ENCODE measurements at places on chromosomes 7 and 10. TPM values are rescaled to one million over a fixed set of nuclear protein-coding genes. Genes with fewer than 3 reads are reported as not detected.

ACTR3C gene
- 6.1 TPM for total RNA-seq

GRCh38 chr10:62043421-62044021, 142.0 kb downstream of the ARID5B start:
- no peak overlapping the region for H3K4me3 ChIP-seq
- no peaks in the 10 kb centered on the region for H3K36me3 ChIP-seq
- H3K27me3 ChIP-seq = no peaks in the 10 kb centered on the region
- no peak overlapping the region for H3K27ac ChIP-seq

GRCh38 chr7:78169992-78170391, 371.4 kb downstream of the PHTF2 start:
- DNase-seq = no peak
- no peaks in the 10 kb centered on the region for H3K27me3 ChIP-seq

FGFR2 gene
- total RNA-seq = 23.4 TPM

GRCh38 chr10:119404719-119405519, 137.6 kb downstream of the RGS10 start:
- H3K36me3 ChIP-seq = no peaks in the 10 kb centered on the region
- no peak overlapping the region for H3K4me3 ChIP-seq
- DNase-seq = no peak
- no peaks in the 10 kb centered on the region for H3K4me1 ChIP-seq

DNA sequence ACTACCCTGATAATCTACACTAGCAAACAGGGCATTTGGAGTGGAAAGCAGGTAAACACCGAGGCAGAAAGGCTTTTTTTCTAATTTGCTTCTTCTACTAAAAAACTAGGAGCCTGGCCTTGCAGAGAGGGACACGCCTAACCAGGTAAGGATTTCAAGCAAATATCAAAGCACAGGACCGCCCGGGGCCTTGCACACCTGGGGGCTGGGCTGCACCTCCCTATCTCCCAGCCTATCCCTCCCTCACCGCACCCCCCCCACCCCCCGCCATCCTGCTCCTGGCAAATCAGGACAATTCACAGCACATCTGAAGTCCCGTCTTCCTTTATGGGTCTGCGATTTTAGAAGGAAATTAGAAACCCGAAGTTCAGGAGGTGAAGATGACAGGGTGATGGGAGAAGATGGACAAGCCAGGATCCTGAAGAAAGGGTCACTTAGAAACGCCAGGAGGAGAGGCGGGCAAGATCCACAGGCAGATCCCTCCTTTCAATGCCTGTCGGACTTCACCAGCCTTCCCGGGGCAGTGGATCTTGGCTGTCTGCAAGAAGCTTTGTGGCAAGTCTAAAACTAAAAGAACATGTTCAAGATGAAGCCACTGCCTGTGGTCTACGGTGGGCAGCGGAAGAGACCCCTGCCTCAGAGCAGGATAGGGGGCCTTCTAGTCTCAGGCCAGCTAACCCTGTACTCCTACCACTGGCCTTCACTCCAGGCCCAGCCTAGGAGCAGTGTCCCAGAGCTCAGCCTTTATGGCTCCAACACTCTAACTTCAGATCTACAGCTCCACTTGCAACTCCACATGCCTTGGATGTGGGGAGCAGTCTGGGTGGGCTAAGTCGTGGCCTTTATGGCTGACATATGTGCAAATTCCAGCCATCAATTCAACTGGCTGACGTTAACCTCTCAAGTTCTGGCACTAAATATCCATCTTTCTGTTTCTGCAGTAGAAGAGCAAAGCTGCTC, 43.9 kb downstream of the TNS3 start:
- H3K36me3 ChIP-seq = no peaks in the 10 kb centered on the region
- no peaks in the 10 kb centered on the region for H3K27me3 ChIP-seq
- no peak for DNase-seq

DNA sequence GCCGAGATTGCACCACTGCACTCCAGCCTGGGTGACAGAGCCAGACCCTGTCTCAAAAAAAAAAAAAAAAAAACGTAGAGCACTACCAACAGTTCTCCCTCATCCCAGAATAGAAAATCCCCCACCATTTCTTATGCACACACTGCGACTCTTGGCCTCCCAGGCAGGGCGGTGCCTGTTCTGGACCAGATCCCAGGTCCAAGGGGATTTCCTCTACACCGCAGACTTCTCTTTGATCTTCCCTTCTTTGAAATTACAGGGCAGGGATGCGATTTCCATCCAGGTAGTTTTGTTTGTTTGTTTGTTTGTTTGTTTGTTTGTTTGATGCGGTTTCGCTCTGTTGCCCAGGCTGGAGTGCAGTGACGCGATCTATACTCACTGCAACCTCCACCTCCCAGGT, 91.8 kb downstream of the SEPTIN14 start:
- H3K27me3 ChIP-seq = no peaks in the 10 kb centered on the region
- H3K4me1 ChIP-seq = peaks cover 4% of the 10 kb centered on the region
- no peak for DNase-seq
- H3K36me3 ChIP-seq = no peaks in the 10 kb centered on the region

GRCh38 chr7:121139427-121139826, 150.9 kb downstream of the CPED1 start:
- no peaks in the 10 kb centered on the region for H3K36me3 ChIP-seq
- no peak overlapping the region for H3K27ac ChIP-seq
- DNase-seq = no peak
- H3K4me3 ChIP-seq = no peak overlapping the region
- no peaks in the 10 kb centered on the region for H3K4me1 ChIP-seq
- H3K27me3 ChIP-seq = no peaks in the 10 kb centered on the region

DNA sequence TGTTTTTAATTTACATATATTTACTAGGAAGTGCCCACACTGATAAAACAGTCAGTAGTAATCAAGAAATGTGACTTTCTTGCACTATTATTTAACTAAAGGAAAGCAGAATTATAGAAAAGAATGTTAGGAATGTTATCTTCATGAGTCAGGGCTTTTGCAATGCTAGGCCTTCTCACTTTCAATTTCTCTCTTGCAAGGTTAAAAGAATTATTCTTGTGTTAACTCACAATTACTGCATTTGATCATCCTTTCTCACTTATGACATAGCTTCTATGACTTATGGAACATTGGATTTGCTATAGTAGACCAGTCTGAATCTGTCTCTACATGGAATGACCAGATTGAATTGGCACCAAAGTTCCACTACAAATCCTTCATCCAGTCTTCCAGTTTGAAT, 192.4 kb downstream of the SDK1 start:
- no peak for DNase-seq
- H3K4me1 ChIP-seq = peaks cover 3% of the 10 kb centered on the region
- H3K36me3 ChIP-seq = no peaks in the 10 kb centered on the region
- H3K27me3 ChIP-seq = no peaks in the 10 kb centered on the region

CNPY1 gene
- total RNA-seq = 0.47 TPM

All from testis (tissue), 5 donors.